Left lobe of liver (tissue), 2 donors: ENCODE measurements at places on chromosomes 7 and 10.

DNA sequence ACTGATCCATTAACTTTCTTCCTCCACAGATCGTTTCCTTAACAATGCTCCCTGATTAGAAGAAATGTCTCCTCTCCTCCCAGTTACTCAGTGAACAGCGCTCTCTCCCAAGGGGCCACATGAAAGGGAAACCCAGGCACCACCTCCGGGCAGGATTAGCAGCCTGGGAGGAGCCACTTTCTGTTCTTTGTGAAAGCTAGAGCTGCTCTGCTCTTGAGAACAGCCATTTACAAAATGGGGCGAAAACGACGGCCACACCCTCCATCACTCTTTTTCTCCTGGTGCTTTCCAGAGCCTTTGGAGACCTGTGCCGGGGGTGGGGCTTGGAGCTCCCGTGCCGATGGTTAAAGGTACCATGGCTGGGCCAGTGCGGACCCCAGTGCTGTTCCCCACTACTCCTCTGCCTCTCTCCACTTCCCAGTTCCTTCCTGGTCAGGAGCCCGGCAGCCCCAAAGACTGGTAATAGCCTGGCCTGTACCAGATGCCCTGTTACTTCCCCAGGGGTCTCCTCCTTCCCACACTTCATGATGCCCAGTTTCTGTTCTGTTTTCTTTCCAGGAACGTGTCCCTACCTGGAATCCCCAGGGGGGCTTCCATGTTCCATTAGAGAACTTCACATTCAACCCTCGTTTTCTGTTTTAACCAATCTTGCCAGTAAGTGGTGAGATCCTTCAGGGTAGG lies 402.9 kb upstream of the GALNT17 start:
- DNase-seq, result no peak

DNA sequence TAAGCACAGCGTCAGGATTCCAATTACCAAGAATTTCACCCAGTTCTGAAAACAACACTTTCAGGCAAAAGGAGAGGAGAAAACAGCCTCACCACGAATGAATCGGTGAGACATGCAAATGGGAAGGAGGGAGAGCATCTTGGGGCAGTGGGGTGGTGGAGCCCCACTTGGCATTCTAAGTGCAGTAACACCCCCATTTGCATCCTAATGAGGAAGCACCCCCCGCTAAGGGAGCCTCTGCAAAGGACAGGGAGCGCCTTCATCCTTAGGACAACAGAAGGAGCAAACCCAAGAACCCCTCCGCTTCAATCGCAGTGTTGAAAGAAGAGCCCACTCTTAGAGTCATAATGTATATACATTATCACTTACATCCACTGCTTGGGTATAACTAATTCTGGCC lies 46.8 kb downstream of the NRAP start:
- DNase-seq, result no peak

- no peak for DNase-seq
These were observed 25.5 kb downstream of the OGDHL start for GRCh38 chr10:49736564-49737113.

- DNase-seq, result no peak
These were observed 8.1 kb downstream of the TRIM8 start for GRCh38 chr10:102652170-102652916.

DNA sequence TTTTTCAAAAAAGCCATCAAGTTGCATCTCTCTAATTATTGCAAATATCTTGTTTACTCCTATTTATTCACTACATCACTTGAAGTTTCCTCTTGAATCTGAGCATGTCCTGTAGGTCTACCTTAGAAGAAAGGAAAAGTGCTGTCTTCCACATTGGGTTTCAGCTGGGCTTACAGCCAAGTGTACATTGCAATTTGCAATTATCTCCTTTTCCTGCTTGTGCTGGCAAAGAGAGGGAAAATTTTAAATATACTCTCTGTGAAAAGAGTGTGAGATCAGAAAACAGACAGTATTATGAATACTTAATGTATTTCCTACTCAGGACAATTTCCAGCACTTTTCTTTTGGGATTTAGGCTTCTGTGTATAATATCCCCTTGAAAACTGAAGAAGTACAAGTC lies 839.7 kb downstream of the CNTNAP2 start:
- no peak for DNase-seq

- no peak for DNase-seq
These were observed 215.7 kb downstream of the SNX10 start for GRCh38 chr7:26507108-26507987.

DNA sequence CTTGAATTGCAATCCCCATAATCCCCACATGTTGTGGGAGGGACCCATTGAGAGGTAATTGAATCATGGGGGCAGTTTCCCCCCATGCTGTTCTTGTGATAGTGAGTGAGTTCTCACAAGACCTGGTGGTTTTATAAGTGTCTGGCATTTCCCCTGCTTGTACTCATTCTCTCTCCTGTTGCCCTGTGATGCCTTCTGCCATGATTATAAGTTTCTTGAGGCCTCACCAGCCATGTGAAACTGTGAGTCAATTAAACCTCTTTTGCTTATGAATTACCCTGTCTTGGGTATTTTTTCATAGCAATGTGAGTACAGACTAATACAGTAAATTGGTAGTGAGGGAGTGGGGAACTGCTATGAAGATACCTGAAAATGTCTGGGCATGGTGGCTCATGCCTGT lies 65.0 kb downstream of the ANKRD7 start:
- no peak for DNase-seq

GRCh38 chr10:123537188-123537961 lies 128.8 kb upstream of the GPR26 start:
- DNase-seq, result no peak

GRCh38 chr7:140981951-140982350 lies 32.8 kb downstream of the MRPS33 start:
- DNase-seq, result no peak

DNA sequence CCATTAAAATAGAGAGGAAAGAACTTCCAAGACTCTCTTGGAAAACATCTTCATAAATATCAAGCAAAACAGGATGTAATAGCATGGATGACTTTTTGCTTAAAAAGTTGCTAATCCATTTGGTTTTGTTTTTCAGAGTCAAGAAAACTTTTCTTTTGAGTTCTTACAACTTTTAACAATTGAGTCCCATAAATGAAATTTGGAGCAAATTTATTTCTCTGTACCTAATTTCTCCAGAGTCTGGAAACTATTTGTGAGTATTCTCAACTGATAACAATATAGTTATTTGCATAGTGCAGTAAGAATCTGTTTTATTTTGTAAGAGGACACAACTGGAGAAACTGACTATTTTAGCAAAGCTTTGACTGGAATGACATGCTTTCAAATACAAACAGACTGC lies 606.3 kb upstream of the IGFBP3 start:
- no peak for DNase-seq

- no peak for DNase-seq
These were observed 61.0 kb upstream of the NANOS1 start for GRCh38 chr10:118968482-118968881.

GRCh38 chr7:130877991-130878305 lies 143.9 kb upstream of the KLF14 start:
- DNase-seq, result no peak

DNA sequence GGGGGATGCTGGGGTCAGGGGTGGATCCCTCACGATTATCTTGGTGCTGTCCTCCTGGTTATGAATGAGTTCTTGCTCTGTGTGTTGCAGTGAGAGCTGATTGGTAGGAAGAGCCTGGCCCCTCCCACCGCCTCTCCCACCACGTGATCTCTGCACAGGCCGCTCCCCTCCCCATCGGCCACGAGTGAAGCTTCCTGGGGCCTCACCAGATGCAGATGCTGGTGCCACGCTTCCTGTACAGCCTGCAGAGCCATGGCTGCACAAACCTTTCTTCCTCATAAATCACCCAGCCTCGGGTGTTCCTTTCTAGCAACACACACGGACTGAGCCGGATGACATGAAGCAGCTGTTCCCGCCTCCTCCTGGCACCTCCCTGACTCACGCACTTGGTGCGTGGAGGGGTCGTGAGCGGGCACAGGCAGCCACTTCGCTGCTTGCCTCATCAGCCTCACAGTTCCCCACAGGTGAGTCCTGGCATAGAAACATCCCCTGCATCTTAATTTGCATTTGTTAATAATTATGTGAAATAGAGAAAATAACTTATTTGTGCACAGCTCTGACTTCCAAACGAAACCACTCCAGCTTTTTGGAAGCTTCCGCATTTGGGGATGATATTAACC lies 210.8 kb downstream of the ADARB2 start:
- DNase-seq, result no peak

GRCh38 chr7:104135760-104136558 lies 71.9 kb downstream of the ORC5 start:
- no peak for DNase-seq
